ENCODE measurements at places on chromosomes 3 and 15.

DNA sequence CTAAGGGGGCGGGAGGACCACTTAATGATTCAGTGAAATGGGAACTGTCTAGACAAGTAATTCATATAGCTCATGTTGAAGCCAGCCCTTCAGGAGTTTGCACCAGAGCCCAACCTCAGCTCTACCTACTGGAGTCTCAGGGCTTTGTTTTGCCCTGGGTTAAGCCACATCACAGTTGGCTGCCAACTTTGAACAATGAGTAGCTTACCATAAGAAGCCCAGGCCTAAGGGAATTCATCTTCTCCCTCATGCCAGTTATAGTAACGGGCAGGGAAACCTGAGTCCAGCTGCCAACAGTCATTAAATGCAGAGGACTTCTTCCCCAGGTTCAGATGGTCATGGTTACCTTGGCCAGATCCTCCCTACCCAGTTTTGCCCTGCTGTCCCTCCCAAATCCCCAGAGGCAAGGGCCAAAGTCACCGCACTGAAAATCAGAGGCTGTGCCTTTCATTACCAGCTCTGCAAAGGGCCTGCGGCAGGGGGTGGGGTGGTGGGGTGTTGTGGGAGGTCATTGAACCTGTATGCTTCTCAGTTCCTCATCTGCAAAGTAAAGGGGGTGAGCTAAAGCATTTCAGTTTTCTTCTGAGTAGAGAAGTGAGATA, 302.2 kb upstream of the NR2E3 start:
- no peak for DNase-seq

GRCh38 chr15:92724144-92724543, 68.6 kb upstream of the FAM174B start:
- no peak for DNase-seq

DNA sequence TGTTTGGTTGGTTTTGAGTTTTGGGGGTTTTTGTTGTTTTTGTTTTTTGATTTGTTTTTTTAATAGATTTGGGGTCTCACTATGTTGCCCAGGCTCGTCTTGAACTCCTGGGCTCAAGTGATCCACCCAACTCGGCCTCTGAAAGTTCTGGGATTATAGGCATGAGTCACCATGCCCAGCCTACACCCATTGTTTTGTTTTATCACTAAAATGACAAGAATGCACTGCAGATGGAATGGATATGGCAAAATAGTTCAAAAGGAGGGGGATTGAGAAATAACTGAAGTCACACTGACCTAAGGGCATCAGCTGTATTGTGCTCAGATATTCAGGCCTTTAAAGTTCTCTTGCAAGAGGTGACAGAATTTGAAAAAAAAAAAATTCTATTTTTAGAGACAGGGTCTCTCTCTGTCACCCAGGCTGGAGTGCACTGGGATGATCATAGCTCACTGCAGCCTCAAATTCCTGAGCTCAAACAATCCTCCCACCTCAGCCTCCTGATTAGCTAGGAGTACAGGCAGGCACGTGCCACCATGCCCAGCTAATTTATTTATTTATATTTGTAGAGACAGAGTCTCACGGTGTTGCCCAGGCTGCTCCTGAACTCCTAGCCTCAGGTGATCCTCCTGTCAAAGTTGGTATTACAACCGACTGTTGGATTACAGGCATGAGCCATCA, 4.4 kb upstream of the RASA2 start:
- no peak for DNase-seq

DNA sequence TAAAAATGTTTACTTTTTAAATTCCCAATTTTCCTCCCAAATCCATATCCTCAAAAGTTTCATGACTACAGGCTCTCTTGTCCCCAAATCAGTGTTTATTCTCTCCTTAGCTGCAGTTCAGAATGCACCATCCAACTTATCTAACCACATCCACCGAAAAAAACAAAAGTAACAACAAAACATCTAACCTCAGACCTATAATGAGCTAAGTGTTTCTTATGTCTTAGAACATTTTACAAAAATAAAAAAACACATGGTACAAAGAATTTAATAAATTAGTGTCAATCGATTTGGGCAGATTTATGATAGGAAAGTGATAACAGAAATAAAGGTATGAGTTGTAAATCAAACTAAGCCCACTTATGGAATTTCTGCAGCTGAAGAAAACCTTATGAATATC, 13.6 kb downstream of the SATB1 start:
- no peak for DNase-seq

DNA sequence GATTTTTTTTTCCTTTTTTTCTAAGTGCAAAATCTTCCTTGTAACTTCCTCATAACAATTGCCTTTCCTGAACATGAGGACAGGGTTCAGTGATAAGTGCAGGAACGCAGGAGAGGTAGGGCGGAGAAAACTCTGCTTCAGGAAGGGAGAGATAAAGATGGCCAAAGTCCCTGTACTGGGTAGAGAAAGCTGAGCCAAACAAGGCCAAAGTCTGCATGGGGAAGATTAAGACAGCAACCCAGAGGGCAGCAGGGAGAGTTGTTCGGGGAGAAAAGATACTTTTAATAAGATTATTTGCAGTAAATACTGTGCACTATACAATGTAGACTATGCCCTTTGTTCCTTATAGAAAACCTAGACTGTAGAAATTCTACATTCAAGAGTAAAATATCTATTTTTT, 55.4 kb upstream of the LRRFIP2 start:
- DNase-seq: no peak

DNA sequence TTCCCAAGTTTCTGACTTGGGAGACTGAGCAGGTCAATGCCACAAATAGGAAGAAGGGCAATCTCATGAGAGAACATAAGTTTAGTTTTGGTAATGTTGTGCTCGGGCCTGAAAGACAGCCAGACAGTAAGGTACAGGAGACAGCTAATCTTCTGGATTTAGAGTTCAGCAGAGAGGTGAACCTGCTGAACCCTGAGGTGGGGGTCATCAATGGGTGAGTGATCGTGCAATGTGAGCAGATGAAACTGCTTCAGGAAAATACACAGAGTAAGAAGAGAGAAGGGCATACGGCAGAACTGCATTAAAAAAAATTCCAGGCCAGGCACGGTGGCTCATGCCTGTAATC, 23.3 kb downstream of the RUBCN start:
- DNase-seq: no peak

DNA sequence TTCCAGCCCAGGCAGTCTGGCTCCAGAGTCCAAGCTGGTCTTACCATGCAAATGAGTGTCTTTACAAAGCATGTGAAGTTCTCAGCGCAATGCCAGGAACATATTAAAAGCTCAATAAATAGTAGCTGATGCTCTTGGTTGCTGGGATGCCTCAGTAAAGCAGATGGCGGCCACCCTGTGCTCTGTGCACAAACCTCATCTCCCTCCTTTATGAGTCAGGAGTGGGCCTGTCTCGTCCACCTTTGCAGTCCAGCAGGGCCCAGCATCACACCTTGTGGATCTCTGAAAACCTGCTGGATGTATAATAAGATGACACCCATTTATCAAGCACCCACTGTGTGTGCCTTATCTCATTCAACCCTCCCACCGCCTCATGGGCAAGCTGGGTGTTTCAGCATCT, 42.7 kb downstream of the FAM174B start:
- no peak for DNase-seq

DNA sequence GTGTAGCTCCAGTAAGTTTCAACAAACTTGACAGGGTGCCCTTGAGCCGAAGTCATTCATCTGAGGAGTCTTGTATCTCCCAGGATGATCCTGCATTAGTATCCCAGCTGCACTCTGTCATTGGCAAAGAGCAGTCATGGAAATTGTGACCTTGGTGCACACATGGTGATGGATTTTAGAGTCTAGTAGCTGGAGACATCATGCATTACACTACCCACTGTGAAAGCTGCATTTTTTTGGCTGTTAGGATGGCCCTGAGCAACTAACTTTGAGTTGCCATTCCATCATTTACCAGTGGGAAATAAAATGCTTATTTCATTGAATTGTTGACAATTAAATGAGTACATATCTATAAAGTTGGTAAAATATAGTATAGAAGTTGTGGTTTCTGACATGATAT, 552.6 kb upstream of the CBLB start:
- DNase-seq: no peak

GRCh38 chr3:30199096-30199759, 407.2 kb upstream of the TGFBR2 start:
- DNase-seq: peak; percentile 26

DNA sequence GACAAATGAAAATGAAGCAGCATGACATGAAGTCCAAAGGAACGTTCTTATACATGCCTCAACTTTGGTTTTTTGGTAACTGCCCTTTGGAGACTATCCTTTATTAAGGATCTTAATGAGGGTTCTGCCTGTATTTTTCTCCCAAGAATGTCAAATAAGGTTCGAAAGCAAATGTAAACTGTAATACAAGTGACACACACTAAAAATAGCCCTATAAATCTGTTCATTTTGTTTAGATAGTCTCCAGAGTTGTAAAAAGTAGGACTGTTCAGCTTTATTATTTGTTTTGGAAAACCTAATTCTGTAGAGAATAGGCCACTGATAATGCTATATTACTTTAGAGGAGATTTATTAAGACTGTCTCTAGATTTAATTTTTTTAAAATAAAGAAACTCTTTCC, 80.5 kb upstream of the CDIN1 start:
- DNase-seq: no peak

- no peak for DNase-seq
Observed at GRCh38 chr3:16343101-16343500, 78.1 kb downstream of the OXNAD1 start.

GRCh38 chr3:123036352-123037014, 8.9 kb upstream of the SEMA5B start:
- DNase-seq: no peak

DNA sequence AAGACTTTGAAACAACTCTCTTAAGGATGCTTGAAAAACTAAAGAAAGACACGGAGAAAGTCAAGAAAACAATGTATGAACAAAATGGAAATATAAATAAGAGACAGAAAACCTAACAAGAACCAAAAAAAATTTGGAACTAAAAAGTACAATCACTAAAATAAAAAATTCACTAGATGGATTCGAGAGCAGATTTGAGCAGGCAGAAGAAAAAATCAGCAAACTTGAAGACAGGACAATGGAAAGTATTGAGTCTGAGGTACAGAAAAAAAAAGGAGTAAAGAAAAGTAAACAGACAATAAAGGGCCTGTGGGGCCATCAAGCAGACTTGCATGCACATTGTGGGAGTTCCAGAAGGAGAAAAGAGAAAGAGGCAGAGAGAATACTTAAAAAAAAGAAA, 13.4 kb upstream of the CDAN1 start:
- no peak for DNase-seq

DNA sequence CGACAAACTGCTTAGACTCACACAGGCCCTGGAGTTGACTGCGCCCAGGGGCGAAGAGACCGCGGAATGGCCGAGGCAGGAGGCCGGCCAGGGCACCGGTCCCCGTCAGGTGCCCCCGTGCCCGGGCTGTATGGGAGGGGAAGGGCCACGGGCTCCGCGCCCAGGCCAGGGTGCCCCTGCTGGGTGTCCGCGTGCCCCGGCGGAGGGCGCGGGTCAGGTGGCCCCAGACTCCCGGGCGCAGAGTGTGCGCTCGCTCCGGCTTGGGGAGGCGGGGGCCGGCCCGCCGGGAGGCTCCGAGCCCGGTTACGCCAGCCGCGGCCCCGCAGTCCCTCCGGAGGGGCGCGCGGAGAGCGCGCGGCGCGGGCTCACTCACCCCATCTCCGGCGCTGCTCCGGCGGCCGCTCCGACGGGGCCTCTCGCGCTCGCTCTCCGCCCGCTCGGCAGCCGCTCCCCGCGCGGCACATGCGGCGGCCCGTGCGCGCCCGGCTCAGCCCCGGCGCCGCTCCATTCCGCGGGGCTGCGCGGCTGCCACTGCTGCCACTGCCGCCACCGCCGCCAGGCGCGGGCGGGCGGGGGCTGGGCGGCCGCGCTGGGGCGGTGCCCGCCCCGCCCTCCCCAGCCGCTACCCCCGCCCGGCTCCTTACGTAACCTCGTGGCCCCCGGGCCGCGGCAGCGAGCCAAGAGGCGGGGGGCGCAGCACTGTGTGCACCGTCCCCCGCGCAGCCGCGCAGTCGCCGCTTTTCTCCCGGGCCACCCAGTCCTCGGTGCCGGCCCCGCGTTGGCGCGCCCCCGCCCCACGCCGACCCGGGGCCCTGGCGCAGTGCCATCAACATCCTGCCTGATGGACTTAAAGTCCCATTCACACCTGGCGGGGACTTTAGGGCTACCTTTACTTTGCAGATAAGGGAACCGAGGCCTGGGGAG, at the start of gene HOMER2:
Gene HOMER2, minus strand, starts transcription at position 563 of the 924 bp plus-strand sequence. Its CDS starts 185 bp downstream, at position 378.
- DNase-seq: peak; percentile 29

DNA sequence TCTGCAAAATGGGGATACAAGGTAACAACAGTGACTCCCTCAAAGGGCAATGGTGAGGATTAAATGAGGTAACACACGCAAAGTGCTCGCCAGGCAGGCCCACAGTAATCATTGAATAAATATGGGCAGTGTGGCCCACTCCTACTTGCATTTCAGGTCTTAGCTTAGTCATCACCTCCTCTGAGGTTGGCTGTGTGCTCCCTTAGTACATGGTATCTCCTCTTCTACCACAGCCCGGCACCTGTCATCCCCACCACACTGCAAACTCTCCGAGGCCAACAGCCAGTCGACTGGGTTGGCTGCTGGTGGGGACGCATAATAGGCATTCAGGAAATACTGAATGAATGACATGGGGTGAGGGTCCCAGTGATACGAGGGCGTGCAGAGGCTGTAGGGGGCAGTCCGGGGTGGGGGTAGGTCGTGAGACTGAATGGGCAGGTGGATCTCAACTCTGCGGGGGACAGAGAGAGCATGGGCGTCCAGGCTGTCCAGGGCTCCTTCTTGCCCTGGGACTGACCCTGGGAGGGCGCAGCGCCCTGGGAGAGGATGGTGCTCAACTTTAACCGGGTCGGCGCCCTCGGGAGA, 375 bp upstream of the MYZAP start:
- no peak for DNase-seq

GRCh38 chr15:68201153-68201878, 3.8 kb downstream of the CALML4 start:
- DNase-seq: no peak

- DNase-seq: peak; percentile 45
Observed at GRCh38 chr15:85691350-85692240, 103.1 kb downstream of the KLHL25 start.

GRCh38 chr3:101859882-101860448, 10.7 kb downstream of the NFKBIZ start:
- no peak for DNase-seq

GRCh38 chr3:138898301-138898700, 48.6 kb downstream of the FOXL2 start:
- DNase-seq: no peak

GRCh38 chr3:17643691-17644090, 98.7 kb downstream of the TBC1D5 start:
- DNase-seq: no peak

- DNase-seq: peak; percentile 33
Observed at GRCh38 chr15:44066211-44066827, 128.8 kb downstream of the FRMD5 start.

GRCh38 chr3:186932281-186933181, 2.2 kb downstream of the ST6GAL1 start:
- DNase-seq: no peak

- DNase-seq: no peak
Observed at GRCh38 chr3:52384019-52384761, 60.7 kb downstream of the SEMA3G start.

Measured in T-helper 2 cell treated with Interferon-gamma antibody and Interleukin-4, amounts not matched to agents 5 μg/mL and 100 μg/mL, for 36 hours (primary cell).